ENCODE measurements at places on chromosomes 2 and 18.
A peak's percentile ranks its signal among the peaks of the same experiment; 100 is the strongest.

DNA sequence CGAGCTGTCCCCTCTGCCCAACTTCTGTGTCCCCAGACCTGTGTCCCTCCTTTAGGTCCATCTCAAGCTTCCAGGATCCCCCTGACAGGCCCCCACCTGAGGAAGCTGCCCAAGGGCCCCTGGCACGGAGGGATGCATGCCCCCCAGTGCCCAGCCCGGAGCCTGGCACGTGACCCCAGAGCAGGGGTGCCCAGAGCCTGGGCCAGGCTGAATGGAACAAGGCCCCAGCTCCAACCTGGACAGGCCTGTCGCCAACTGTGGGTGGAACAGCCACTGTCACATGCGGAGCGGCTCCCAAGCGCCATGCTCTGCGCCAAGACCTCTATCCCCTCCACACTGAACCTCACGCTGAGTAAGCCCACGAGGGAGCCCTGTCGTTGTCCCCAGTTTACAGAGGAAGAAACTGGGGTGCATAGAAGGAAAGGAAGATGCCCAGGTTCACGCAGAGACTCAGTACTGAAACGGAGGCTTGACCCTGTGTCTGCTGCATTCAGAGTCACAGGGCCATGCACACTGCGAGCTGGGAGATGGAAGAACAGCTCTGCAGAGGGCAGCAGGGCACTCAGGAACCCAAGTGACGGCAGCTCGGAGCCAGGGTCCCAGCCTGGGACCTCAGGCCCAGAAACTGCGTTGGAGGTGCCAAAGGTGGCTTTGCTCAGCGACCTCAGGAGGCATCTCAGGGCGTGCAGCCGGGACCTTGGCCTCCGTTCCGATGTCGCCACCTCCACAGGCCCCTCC, 5.5 kb upstream of the ECEL1 start:
- no peak for DNase-seq

DNA sequence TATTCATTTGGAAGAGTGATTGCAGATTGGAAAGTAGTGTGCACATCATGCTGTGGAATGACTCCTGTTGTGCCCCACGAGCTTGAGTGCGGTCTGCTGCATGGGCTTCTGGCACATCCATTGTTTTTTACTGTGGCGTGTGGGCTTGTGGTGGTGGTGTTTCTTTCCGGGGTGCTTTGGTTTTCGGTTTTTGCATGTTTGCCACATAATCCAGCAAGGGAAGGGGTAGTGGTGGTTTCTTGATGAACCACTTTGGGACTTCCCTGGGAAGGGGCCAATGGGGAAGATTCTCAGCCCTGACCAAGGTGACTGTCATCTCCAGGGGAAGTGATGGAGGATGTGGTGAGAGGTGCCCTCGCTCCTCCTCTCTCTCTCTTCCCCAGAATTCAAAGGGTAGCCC, 57.0 kb downstream of the COA5 start:
- DNase-seq = no peak

- DNase-seq = no peak
Observed at GRCh38 chr18:32472841-32473240, 2.2 kb upstream of the GAREM1 start.

GRCh38 chr2:218746960-218747359, 35.0 kb upstream of the CYP27A1 start:
- no peak for DNase-seq

- no peak for DNase-seq
Observed at GRCh38 chr18:25177631-25178030, 174.3 kb downstream of the ZNF521 start.

DNA sequence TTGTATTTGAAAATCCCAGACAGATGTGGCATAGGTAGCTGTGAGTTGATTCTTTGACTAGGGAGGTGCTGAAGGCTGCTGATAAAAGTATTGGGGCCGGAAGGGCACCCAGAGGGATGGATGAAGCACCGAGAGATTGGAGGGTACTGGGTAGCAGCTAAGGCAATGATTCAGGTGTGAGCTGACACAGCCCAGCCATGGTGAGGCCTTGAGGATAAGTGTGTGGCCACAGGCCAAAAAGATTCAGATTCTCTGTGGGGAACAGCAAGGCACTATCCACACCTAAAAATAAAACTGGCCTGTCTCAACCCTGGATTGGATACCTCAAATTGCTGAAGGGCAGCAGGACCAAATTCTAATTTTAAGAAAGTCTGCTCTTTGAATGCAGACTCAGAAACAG, 35.2 kb downstream of the RDH14 start:
- DNase-seq = no peak

GRCh38 chr2:191478799-191479679, 198.9 kb upstream of the NABP1 start:
- no peak for DNase-seq

DNA sequence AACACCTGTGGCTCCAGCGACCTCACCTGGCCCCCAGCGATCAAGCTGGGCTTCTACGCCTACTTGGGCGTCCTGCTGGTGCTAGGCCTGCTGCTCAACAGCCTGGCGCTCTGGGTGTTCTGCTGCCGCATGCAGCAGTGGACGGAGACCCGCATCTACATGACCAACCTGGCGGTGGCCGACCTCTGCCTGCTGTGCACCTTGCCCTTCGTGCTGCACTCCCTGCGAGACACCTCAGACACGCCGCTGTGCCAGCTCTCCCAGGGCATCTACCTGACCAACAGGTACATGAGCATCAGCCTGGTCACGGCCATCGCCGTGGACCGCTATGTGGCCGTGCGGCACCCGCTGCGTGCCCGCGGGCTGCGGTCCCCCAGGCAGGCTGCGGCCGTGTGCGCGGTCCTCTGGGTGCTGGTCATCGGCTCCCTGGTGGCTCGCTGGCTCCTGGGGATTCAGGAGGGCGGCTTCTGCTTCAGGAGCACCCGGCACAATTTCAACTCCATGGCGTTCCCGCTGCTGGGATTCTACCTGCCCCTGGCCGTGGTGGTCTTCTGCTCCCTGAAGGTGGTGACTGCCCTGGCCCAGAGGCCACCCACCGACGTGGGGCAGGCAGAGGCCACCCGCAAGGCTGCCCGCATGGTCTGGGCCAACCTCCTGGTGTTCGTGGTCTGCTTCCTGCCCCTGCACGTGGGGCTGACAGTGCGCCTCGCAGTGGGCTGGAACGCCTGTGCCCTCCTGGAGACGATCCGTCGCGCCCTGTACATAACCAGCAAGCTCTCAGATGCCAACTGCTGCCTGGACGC, 4.9 kb downstream of the GPR35 start:
- DNase-seq = no peak

- DNase-seq = no peak
Observed at GRCh38 chr2:15826273-15826717, 114.1 kb upstream of the MYCN start.

- peak; percentile 65 for DNase-seq
Observed at GRCh38 chr2:230684270-230685168, 28.1 kb upstream of the CAB39 start.

GRCh38 chr2:72149556-72150156, 2.0 kb upstream of the CYP26B1 start:
- no peak for DNase-seq

DNA sequence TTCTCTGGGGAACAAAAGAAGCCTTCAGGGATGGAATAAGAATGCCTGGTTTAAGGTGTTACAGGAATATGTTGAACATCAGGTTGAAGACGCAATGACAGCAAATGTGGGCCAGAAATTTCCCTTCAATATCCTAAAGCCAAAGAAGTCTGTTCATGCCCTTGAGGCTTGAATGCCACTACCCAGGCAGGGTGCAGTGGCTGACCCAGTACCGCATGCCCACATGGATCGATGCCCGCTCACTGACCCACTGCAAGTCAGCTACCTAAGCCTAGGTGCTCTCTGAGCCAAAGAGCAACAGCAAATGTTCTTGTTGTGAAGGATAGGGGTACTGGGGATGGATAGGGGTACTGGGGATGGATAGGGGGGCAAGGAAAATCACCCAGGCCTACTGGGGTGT, 58.2 kb downstream of the GNAL start:
- no peak for DNase-seq

- no peak for DNase-seq
Observed at GRCh38 chr2:126038861-126039260, 617.1 kb upstream of the GYPC start.

GRCh38 chr18:47265197-47265596, 13.7 kb upstream of the SKOR2 start:
- DNase-seq = no peak

DNA sequence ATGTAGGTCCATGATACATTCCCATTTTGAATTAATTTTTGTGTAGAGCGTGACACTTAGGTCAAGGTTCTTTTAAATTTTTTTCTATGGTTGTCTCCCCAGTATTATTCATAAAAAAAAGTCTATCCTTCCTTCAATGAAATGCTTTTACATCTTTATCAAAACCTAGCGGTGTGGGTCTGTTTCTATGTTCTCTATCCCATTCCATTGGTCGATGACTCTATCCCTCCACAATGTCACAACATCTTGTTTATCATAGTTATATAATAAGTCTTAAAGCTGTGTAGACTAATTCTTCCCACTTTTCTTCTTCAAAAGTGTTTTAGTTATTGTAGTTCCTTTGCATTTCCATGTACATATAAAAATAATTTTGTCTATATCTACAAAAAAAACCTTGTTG, 47.2 kb upstream of the GPR17 start:
- no peak for DNase-seq

GRCh38 chr18:58135183-58135641, 91.2 kb downstream of the NEDD4L start:
- DNase-seq = no peak

DNA sequence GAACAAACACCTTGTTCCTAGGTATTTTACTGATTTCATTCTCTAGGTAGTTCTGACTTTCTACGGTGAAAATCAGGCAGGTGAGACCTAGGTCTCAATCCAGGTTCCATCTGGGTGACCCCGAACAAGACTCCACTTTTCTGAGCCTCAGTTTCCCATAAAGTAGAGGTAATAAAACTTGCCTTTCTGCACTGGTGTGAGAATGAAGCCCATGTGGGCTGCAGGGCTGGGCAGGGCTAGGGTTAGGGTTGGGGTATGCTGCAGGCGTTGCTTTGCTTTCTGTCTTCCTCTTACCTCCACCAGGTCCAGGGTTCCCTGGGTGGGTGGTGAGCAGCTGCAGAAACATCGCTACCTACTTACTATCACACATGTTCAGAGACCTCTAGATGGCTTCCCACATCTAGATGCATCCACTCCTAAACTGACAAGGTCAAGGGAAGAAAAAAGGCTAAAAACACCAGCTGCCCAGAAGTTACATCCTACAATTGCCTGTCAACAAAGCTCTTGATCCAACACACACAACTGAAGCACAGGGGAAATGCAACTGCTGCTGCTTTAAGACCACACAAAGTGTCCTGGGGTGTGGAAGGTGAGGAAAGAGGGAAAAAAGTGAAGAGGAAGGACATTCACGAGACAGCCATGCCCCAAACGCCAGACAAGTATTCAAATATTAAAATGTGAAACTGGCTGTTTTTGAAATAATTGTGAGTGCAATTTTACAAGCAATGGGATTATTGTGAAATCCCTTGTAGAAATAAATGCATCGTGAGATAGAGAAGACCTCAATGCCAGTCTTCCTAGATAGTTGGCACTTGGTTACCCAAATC, 23.5 kb downstream of the MBP start:
- no peak for DNase-seq

- no peak for DNase-seq
Observed at GRCh38 chr2:237639836-237640220, 12.4 kb downstream of the LRRFIP1 start.

DNA sequence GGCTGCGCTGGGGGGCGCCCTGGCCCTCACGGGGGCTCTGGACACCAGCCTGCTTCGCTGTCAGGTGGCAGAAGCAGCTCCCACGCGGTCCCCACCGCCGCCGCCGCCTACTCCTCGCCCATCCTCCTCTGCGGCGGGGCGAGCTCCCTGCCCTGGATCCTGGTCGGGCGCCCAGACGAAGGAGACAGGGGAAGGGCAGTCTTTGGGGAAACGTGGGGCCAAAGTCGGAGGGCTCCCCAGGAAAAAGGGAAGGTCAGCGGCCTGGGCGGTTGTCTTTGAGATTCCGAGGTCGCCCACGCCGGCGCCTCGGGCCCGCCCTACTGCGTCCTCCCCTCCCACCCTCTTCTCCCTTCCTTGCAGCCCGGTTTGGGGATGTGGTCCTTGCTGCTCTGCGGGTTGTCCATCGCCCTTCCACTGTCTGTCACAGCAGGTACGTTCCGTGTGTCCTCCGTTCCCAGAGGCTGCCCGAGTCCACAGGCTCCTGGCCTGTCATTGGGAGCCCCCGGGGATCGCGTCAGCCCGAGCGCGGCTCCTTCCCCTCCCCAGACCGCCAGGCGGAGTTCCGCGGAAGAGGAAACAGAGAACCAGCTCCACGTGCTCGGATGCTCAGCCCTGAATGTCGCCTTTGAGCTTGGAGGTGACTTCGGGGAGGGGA, 800 bp downstream of the IL1RL2 start:
- no peak for DNase-seq

DNA sequence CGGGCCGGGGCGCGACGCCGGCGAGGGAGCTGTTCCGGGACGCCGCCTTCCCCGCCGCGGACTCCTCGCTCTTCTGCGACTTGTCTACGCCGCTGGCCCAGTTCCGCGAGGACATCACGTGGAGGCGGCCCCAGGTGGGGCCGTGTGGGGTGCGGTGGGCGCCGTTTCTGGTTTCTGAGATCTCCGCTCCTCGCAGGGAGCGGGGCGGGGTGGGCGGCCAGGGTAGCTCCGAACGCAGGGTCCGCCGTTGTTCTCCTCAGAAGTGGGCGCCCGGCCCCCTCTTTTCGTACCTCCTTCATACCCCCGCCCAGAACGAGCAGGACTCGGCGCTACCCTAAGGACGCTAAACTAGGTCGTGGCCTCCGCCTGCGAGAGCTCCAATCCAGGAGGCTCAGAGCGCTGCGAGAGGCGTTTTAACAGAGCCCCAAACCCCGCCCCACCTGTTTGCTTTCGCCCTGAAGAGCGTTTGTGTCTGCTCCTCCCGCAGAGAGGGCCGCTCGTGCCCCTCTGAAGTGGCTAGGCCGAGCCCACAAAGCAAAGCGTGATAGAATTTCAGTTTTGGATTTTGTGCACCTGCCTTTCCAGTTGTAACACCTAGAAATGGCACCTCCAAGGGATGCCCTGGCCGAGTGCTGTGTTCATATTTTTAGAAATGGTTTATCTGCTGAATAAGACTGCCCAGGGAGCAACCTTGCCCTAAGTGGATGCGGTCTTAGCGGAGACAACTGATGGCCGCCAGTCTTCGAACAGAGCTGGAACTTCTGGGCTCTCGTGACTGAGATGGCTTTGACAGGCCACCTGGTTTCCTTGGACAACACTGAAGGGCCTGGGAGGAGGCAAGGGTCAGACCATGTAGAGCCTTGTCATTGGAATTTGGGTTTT, 626 bp downstream of the CAPN10 start:
- peak; percentile 31 for DNase-seq

All from NCI-H2029 (cell line).